CD4-positive, alpha-beta T cell treated with Interleukin-15 for 4 hours (primary cell): ENCODE measurements at places on chromosomes 1 and 21.

- DNase-seq, result no peak
Observed at GRCh38 chr1:175635092-175635491, 108.3 kb downstream of the TNR start.

DNA sequence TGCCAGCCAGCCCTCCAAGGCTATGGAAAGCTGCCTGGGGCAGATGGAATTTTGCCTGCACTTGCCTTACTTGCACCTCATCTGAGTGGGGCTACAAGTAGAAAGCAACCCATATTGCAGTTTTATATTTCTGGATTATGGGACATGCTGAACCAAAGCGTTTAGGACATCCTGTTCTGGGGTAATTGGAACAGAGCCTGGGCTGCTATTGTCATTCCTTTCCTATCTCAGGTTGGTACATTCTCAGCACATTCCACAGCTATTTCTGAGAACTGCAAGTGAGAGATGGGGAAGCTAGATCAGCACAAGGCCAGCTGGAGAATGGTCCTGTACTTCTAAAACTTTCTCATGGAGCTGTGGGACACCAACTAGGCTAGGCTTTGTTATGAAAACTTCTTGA is 713.8 kb downstream of the KCNT2 start:
- no peak for DNase-seq

DNA sequence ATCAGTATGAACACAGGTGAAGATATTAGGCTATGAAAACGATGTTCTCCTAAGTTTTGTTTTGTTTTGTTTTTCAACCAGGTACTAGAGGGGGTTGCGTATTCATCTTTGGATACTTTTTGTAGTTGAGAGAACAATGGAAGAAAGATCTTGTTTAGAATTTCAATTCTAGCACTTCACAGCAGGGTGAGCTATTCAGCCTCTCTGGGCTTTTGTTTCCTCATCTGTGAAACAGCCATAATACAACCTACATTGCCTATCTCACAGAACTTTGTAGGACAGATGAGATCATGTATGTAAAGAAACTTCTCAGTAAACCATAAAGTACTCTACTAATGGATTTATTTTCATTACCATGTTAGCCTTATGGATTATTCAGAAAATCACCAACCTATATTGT is 199.5 kb downstream of the GPATCH2 start:
- DNase-seq, result no peak

DNA sequence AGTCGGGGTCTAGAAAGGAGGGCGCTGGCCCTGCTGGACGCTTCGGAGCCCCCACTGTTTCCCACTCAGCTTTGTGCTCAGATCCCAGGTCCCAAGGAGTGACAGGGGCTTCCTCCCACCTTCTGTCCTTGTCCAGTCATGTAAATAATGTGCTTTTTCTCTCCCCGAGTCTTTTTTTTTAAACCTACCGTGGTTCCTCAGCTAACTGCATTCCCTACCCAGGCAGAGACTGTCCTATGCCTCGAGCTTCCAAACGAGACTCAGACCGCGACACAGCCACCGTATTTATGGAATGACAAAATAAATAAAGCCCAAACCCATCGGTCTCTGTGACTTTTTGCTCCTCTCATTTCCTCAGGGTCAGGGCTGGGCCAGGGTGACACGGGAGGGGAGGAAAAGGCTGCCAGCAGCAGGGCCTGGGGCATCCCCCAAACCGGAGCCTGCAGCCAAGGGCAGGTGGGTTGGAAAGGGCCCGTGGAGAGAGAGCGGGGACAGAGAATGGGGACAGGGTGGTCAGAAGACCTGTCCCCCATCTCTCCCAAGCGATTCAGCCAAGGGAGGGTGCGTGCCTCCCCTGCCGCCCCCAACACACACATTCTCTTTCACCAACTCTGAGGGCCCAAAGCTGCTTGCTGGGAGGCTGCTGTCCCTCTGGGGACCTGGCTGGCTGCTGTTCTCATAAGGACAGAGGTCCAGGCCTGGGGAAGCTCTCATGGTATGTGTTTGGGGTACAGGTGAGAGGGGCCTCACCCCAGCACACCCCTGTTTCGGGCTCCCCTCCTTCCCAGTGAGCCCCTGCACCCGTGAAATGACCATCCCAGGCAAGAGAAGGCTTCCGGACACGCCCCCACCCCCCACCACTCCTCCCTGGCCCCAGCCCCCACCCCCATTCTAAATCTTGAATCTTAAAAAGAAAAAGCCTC is 55.4 kb downstream of the KCNAB2 start:
- DNase-seq, result no peak

DNA sequence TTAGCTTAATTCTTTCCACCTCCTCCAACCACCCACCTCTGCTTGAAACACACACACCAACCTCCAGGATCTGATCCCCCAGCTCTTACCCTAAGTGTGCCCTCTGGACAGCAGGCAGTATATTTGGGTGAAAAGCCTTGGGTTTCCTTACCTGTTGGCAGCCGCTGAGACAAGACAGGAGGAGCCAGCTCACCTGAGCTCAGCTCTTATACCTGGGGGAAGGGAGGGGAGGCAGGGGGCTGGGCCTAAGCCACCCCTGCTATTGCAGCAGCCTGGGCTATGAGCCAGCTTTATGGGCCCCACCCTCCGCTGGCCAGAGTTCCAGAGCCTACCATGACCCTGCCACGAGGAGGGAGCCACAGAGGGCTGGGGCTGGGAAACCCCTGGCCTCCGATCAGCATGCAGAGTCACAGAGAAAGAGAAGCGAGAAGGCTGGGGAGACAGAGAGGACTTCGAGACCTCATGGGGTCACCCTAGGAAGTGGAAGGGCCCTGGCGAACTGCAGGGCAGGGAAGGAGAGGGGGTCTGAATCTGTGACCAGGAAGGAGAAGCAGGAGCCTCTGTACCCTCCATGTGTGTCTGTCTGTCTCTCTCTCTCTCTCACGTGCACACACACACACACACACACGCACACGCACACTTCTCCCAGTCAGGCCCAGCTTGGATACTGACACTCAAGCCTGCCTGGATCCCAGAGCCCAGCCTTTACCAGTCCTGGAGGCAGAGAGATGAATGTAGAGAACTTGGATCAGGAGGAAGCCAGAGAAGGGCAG is at the start of gene S100A14:
Gene S100A14 (minus strand): TSS at position 182 of the 773 bp plus-strand sequence. CDS start 467 bp downstream, outside the sequence.
- DNase-seq, result no peak

GRCh38 chr1:152013664-152014237 is 20.1 kb upstream of the S100A10 start:
- DNase-seq, result peak; percentile 46

DNA sequence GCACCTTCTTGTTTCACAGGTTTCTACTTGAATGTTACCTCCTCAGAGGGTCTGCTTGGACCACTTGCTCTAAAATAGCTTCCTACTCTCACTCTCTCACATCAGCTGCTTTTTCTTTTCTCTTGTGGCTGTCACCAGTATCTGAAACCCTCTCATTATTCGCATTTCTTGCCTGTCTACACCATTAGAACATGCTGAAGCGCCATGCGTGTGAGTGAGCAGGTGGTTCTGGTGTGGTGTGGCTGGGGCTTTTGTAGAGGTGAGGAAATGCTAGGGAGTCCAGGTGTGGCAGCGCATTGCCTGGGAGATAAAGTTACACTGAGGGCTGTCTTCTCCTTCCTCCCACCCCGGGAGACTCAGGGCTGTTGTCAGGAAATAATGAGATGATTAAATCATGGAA is 4.1 kb downstream of the ZNF362 start:
- no peak for DNase-seq

- no peak for DNase-seq
Observed at GRCh38 chr1:207025146-207025880, 7.2 kb downstream of the C1orf116 start.

- DNase-seq, result no peak
Observed at GRCh38 chr1:157195521-157196244, 57.5 kb upstream of the ETV3 start.

DNA sequence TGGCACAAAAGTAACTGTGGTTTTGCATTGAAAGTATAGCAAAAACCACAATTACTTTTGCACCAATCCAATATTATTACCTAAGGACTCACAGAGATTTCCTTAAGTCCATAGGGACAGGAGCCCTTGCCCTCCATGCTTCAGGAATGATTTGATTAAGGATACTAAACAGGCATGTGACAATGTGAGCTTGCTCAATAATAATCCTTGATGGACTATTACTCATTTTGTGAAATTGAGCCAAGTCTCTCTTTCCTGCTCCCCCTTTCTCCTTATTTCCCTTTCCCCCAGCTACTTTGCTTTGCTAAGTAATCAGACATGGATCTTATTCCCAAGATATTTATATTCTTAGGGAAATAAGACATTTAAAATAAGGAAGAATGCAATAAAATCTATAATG is 21.6 kb upstream of the RGL1 start:
- DNase-seq, result no peak

DNA sequence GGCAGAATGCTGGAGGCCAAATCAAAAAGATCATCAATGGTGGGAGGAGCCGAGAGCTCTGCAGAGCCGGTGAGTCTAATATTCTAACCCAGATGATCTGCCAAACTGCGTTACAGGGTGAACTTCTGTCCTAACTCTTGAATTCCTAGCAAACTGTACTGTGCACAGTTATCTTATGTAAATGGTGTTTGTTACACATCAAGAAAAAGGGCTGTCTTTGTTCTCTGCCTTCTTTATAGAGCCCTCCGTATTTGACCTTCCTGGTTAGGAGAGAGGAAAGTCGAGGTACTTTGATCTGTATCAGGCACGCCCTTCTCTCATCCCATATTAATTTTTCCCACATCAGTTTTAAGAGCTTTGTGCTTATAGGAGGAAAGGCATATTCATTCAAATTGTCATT is 37.6 kb downstream of the MT1HL1 start:
- DNase-seq, result no peak

DNA sequence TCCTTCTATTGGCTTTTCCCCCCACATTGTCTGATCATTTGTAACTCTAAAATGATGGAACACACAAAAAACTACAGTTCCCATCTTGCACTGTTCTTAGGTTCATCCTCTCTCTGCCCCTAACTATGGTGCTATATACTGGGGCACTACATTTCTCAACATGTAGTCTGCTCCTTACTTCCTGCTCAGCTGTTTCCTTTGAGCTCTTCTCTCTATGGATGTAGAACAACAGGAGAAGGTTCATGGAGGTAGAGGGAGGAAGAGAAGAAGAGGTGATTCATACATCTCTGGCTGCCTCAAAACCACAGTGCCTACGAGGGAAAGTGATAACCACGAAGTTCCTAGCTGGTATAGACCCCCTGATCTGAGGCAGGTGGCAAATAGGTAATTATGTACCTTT is 7.0 kb upstream of the C1orf146 start:
- no peak for DNase-seq

GRCh38 chr1:156768610-156769295 is 1.4 kb downstream of the PRCC start:
- DNase-seq, result no peak

DNA sequence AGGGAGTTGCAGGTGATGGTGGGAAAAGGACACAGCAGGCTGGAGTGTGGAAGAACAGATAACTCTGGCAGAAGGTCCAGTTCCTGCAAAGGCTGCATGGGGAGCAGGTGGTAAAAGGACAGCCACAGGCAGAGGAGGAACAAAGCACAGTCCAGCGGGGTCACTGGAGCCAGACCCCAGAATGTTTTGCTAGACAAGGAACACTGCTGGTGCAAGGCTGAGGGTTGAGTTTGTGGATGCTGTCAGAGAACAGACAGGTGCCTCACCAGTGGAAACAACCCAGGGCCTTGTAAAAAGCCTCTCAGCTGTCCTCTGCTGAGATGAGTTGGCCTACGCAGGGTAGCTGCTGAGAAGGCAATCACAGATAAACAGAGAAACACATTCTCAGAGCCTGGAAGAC is 101.7 kb downstream of the SSBP3 start:
- no peak for DNase-seq

- DNase-seq, result no peak
Observed at GRCh38 chr1:40742363-40743061, 41.1 kb upstream of the KCNQ4 start.

- DNase-seq, result peak; percentile 82
Observed at GRCh38 chr1:92485381-92486250, 1.1 kb downstream of the GFI1 start.

GRCh38 chr1:202189001-202189790 is 4.4 kb upstream of the LGR6 start:
- DNase-seq, result peak; percentile 71
